T-helper 1 cell (primary cell): ENCODE measurements at places on chromosomes 6 and 20.
A peak's percentile ranks its signal among the peaks of the same experiment; 100 is the strongest.

- DNase-seq, result no peak
Measured at GRCh38 chr6:133613211-133613610, 275.7 kb upstream of the TCF21 start.

DNA sequence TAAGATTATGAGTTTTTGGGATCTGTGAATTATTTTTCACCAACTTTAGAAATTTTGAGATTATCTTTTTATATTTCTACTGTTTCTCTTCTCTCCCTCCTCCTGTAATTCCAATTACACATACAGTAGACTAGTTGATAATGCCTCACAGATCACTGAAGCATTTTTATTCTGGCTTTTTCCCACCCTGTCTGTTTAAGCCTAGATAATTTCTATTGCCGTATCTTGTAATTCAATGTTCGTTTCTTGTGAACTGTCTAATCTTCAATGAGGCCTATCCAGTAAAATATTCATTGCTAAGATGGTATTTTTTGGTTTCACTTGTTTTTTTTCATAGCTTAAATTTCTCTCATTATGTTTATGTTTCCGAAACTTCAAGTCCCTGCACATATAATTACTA is 12.0 kb downstream of the MDN1 start:
- DNase-seq, result no peak

DNA sequence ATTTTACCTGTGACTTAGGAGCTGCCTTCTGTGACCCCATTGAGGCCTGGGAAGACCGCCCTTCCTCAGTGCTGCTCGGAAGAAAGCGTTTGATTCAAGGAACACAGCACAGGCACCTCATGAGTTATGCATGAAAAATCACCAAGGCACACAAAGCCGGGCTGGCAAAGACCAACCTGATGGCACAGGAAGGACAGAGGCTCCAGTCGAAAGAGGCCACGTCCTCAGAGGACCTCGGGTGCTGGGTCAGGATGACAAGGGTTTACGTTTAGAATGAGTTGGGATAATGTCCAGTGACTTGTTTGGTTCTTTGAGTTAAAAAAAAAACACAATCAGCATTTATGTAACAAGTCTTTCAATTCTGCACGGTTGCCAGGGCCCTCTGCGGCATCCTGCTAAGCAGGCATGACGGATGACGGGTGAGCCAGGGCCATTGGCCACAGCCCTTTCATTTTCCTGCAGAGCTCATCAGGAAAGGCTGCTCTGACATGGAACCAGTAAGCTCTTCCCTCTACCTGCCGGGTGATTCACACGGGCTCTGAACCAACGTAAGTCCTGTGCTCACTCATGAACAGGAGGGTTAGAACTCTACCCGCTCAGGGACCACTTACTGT is 112.8 kb downstream of the DACT2 start:
- DNase-seq, result no peak

GRCh38 chr20:60055740-60056139 is 97.5 kb downstream of the CDH26 start:
- DNase-seq, result peak; percentile 8

DNA sequence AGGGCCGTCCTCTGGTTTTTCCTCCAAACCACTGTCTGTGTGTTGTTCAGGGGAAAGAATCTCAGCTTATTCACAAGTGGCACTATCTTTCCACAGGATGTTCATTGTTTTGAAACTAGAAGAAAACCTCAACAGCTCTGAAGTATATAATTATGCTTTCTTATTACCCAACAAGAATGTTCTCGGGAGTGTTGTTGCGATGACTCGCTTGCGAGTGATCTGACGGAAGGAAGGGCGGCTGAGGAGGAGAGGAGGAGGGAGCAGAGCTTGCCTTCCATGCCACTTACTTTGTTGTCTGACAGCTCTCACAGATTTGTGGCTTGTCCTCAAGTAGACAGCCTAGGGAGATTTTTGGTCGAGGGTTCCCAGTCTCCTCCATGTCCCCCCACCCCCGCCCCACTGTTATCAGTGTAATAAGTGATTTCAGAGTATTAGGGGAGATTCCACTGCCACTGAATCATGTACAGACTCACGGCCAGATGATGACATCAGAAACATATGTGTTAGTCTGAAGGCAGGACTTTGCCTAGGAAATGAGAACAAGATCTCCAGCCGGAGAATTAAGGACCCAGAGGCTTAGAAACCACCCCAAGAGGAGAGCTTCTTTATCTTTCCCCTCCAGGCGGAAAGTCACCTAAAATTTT is 80.7 kb upstream of the CCN6 start:
- peak; percentile 77 for DNase-seq

- DNase-seq, result no peak
Measured at GRCh38 chr6:57207872-57208271, 14.2 kb downstream of the RAB23 start.

- no peak for DNase-seq
Measured at GRCh38 chr6:132974122-132974521, 159.8 kb downstream of the RPS12 start.
